T-cell (primary cell): ENCODE measurements at places on chromosomes 16 and 17. TPM values are rescaled to one million over a fixed set of nuclear protein-coding genes. Genes with fewer than 3 reads are reported as not detected.

DNA sequence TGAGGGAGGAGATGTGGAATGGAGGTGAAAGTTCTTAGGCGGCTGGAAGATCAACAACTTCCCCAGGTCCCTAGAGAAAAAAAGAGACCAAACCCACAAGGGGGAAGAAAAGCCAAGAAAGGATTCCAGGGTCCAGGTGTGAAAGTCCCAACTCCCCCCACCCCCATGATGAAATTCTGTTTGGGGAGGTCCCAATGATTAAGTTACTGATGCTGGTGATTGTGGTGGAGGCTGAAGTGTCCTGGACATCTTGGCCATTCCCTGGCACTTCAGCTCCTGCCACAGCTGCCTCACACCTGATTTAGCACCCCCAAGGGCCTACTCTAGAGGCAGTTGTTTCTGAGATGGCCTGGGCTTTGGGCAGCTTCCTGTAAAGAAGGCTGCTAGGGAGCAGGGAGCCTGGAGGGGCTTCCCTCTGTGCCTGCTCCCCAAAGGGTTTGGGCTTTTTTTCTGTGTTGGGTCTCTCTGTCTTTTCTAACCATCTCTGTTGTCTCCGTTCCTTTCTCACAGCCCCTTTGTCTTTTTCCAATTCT is 13.1 kb downstream of the HOXB4 start:
- no peak overlapping the region for H3K27ac ChIP-seq
- peaks cover 16% of the 10 kb centered on the region for H3K4me1 ChIP-seq
- no peaks in the 10 kb centered on the region for H3K27me3 ChIP-seq
- H3K4me3 ChIP-seq = no peak overlapping the region

GRCh38 chr16:57042157-57043111 is 49.9 kb upstream of the CPNE2 start:
- no peaks in the 10 kb centered on the region for H3K27me3 ChIP-seq
- DNase-seq = peak; percentile 57
- peak overlapping the region; percentile 28 for H3K4me3 ChIP-seq

GRCh38 chr17:39776252-39776651 is 38.5 kb downstream of the GRB7 start:
- no peaks in the 10 kb centered on the region for H3K27me3 ChIP-seq
- no peak for DNase-seq
- H3K27ac ChIP-seq = peak overlapping the region; percentile 91
- peaks cover 13% of the 10 kb centered on the region for H3K36me3 ChIP-seq

DNA sequence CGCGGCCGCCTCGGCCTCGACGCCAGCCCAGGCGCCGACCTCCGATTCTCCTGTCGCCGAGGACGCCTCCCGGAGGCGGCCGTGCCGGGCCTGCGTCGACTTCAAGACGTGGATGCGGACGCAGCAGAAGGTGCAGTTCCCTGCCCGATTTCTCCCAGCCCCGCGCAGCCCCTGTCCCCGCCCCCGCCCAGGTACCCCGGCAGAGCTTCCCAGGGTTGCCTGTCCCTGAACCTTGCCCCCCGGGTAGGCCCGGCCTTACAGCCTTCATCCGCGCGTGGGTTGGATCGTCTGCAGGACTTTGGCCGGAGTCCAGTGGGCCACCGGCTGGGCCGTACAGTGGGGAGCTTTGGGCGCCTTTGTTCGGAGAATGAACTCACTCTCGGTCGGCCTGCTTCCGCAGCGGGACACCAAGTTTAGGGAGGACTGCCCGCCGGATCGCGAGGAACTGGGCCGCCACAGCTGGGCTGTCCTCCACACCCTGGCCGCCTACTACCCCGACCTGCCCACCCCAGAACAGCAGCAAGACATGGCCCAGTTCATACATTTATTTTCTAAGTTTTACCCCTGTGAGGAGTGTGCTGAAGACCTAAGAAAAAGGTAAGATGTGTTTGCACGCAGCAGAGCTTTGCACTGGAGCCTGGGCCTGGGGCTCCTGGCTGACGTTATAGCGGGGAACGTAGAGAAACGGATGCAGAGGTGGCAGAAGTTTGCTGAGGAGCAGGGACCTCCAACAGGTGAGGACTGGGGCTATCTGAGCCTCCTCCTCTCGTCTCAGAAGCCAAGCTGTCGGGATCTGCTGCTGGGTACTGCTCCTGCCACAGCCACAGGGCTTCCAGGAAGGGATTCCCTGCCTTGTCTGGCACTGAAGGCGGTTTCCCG is 593 bp downstream of the GFER start:
- H3K36me3 ChIP-seq = peaks cover 7% of the 10 kb centered on the region
- H3K27ac ChIP-seq = peak overlapping the region; percentile 55
- H3K4me3 ChIP-seq = peak overlapping the region; percentile 72
- H3K4me1 ChIP-seq = peaks cover 43% of the 10 kb centered on the region
- no peak for DNase-seq
- H3K27me3 ChIP-seq = peaks cover 3% of the 10 kb centered on the region

GRCh38 chr17:15963670-15964110 is 18.8 kb downstream of the ADORA2B start:
- no peak overlapping the region for H3K27ac ChIP-seq
- H3K4me1 ChIP-seq = peaks cover 9% of the 10 kb centered on the region
- H3K36me3 ChIP-seq = no peaks in the 10 kb centered on the region
- no peak overlapping the region for H3K4me3 ChIP-seq
- no peak for DNase-seq

GRCh38 chr17:79007504-79008381 is 1.8 kb downstream of the CANT1 start:
- peaks cover 12% of the 10 kb centered on the region for H3K36me3 ChIP-seq
- H3K4me1 ChIP-seq = peaks cover 56% of the 10 kb centered on the region
- no peak overlapping the region for H3K4me3 ChIP-seq
- H3K27me3 ChIP-seq = no peaks in the 10 kb centered on the region
- H3K27ac ChIP-seq = no peak overlapping the region
- DNase-seq = no peak

- H3K36me3 ChIP-seq = no peaks in the 10 kb centered on the region
- H3K27me3 ChIP-seq = no peaks in the 10 kb centered on the region
- no peaks in the 10 kb centered on the region for H3K4me1 ChIP-seq
- DNase-seq = no peak
Measured at GRCh38 chr16:78458588-78458987, 359.1 kb downstream of the WWOX start.

DNA sequence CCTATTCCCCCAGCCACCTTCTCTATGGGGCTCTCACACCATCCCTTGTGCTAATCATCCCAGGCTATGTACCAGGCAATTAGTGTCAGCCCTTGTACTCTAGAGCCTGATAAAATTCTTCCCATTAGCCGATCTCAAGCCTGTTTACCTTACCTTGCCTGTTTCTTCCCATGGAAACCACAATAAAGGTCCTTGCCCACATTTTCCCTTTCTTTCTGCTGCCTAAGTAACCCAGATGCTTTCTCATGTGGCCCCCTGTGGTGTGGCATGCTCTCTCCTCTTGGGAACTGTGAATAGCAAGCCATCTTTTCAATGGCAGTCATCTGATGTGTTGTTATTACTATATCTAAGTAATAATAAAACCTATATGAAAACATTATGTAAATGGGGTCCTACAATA is 265.8 kb upstream of the ELAC2 start:
- H3K27ac ChIP-seq = no peak overlapping the region
- no peaks in the 10 kb centered on the region for H3K27me3 ChIP-seq
- H3K4me3 ChIP-seq = no peak overlapping the region
- H3K4me1 ChIP-seq = no peaks in the 10 kb centered on the region
- no peak for DNase-seq
- H3K36me3 ChIP-seq = no peaks in the 10 kb centered on the region

DNA sequence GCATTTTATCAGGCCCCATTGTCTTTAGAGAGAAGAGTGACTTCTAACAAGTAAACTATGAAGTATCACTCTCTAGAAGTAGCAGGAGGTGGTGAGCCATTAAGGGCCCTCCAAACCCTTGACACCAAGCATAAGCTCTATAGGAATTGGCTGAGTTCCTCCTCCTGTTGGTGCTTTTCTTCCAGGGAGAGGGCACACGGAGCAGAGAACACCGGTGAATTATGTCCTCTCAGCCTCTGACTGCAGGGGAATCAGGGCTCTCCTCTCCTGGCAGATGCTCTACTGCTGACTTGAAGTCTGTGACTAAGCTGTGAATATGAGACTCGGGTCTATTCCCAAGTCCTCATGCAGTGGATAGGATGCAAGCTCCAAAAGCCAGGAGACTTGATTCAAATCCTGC is 32.3 kb downstream of the CHD9 start:
- peaks cover 2% of the 10 kb centered on the region for H3K36me3 ChIP-seq
- DNase-seq = no peak
- no peaks in the 10 kb centered on the region for H3K4me1 ChIP-seq
- H3K27me3 ChIP-seq = no peaks in the 10 kb centered on the region

GRCh38 chr17:60545465-60546191 is 19.6 kb upstream of the APPBP2 start:
- H3K4me3 ChIP-seq = no peak overlapping the region
- no peak for DNase-seq
- H3K36me3 ChIP-seq = no peaks in the 10 kb centered on the region
- H3K4me1 ChIP-seq = no peaks in the 10 kb centered on the region
- H3K27ac ChIP-seq = no peak overlapping the region

DNA sequence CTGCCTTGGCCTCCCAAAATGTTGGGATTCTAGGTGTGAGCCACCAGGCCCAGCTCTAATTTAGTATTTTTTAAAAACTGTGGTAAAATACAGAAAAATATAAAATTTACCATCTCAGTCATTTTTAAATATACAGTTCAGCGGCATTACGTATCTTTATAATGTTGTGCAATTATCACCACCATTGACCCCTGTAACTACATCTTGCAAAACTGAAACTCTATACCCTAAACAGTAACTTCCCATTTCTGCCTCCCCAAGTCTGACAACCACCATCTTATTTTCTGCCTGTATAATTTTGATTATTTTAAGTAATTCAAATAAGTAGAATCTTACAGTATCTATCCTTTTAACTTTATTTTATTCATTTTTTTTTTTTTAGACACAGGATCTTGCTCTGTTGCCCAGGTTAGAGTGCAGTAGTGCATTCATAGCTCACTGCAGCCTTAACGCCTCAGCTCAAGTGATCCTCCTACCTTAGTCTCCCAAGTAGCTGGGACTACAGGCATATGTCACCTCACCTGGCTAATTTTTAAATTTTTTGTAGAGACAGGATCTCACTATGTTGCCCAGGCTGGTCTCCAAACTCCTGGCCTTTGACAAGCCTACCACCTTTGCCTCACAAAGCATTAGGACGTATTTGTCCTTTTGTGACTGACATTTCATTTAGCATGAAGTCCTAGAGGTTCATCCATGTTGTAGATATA is 10.9 kb upstream of the GGA2 start:
- H3K4me3 ChIP-seq = no peak overlapping the region
- H3K27ac ChIP-seq = no peak overlapping the region
- H3K27me3 ChIP-seq = no peaks in the 10 kb centered on the region
- no peak for DNase-seq
- H3K36me3 ChIP-seq = peaks cover 5% of the 10 kb centered on the region

- DNase-seq = no peak
- H3K36me3 ChIP-seq = no peaks in the 10 kb centered on the region
- H3K27me3 ChIP-seq = peaks cover 29% of the 10 kb centered on the region
- H3K27ac ChIP-seq = no peak overlapping the region
Measured at GRCh38 chr16:73046849-73047214, 1.1 kb downstream of the ZFHX3 start.

- peaks cover 2% of the 10 kb centered on the region for H3K4me1 ChIP-seq
- no peak overlapping the region for H3K27ac ChIP-seq
- H3K4me3 ChIP-seq = no peak overlapping the region
- no peaks in the 10 kb centered on the region for H3K36me3 ChIP-seq
- peaks cover 2% of the 10 kb centered on the region for H3K27me3 ChIP-seq
- no peak for DNase-seq
Measured at GRCh38 chr17:76867578-76868175, 527 bp upstream of the MGAT5B start.

DNA sequence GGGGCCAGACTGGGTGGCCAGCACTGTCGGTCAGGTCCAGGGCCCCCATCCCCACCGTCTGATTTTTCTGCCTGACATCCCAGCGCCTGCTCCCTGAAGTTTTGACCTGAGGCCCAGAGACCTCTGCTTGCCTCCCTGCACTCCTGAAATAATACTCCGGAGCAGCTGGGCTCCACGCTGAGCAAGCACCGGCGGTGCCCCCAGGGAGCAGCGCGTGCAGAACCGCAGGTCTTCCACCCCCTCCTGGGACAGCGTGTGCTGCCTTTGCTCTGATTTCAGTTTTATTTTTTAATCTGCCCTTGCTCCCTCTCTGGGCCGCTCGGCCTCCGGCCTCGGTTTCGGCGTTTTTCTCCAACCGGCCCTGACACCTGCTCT is 132.4 kb upstream of the GSE1 start:
- no peak for DNase-seq
- no peaks in the 10 kb centered on the region for H3K4me1 ChIP-seq
- no peak overlapping the region for H3K4me3 ChIP-seq
- H3K36me3 ChIP-seq = no peaks in the 10 kb centered on the region
- peaks cover 15% of the 10 kb centered on the region for H3K27me3 ChIP-seq

- no peak overlapping the region for H3K27ac ChIP-seq
- H3K36me3 ChIP-seq = peaks cover 7% of the 10 kb centered on the region
- no peaks in the 10 kb centered on the region for H3K27me3 ChIP-seq
Measured at GRCh38 chr16:29675811-29676643, 3.0 kb upstream of the QPRT start.

DNA sequence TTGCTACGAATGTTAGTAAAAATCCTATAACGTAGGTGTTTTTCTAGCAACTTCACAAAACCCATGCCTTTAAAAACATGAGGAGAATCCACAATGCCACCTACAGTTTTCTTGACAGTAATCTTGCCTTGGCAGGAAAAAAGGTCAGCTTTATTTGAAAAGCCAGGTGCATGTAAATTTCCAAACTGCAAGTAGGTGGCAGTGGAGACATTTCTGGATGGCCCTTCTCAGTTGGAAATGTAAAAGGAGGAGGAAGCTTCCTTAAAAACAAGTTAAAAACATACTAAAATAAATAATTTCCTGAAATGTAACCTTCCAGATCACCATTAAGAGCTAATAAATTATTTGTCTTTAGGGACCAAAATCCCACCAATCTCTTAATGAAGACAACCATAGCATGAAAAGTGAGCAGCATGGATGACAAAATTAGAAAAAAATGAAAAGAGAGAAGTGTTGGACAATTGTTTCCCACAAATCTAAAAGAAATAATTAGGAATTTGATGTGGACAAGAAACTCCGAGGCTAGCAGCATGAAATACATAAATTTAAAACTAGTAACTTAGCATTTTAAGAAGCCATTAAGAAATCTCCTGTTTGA is 152.2 kb downstream of the SNX11 start:
- H3K36me3 ChIP-seq = peaks cover 27% of the 10 kb centered on the region
- no peak for DNase-seq
- no peaks in the 10 kb centered on the region for H3K4me1 ChIP-seq
- no peak overlapping the region for H3K4me3 ChIP-seq

DNA sequence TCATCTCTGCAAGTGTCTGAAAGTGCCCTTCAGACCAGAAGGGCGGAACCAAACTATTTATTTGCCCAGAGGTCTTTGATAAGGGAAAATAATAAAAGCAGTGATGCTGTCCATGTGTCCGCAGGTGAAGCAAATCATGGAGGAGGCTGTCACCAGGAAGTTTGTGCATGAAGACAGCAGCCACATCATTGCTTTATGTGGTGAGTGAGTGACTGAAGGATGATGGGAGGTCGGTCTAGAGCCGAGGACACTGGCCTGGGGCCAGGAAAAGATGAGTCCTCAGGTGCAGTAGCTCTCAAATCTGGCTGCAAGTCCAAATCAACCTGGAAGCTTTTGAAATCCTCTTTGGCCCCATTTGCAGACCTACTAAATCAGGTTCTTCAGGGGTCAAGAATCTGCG is 6.1 kb downstream of the SGSM2 start:
- H3K4me1 ChIP-seq = peaks cover 7% of the 10 kb centered on the region
- no peak overlapping the region for H3K27ac ChIP-seq
- no peak overlapping the region for H3K4me3 ChIP-seq
- H3K36me3 ChIP-seq = peaks cover 10% of the 10 kb centered on the region
- no peaks in the 10 kb centered on the region for H3K27me3 ChIP-seq

Gene CLEC19A
- total RNA-seq = not detected

Gene MAZ
- 306 TPM for total RNA-seq

Gene HOXB3
- total RNA-seq = 7.7 TPM

Gene ACSM2A
- 0.47 TPM for total RNA-seq

Gene CCDC78
- total RNA-seq = 6.2 TPM

Gene LPCAT2
- total RNA-seq = 0.67 TPM

Gene KCNJ2
- not detected for total RNA-seq
